ENCODE measurements at places on chromosomes 5 and 9.

- no peak for DNase-seq
These were observed 265.9 kb downstream of the ENC1 start for GRCh38 chr5:74374656-74375055.

DNA sequence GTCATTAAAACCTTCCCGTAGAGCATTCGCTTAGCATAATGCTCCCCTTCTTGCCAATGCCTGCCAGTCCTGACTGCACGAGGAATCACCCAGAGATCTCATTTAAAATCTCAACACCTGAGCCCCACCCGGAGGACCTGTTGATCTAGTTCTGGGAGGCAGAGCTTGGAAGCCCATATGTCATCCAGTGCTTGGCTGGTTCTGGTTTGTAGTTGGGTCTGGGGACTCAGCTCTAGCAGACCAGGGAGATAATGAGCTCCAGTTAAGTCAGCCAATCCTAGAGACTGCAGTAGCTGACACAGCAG, 131.8 kb upstream of the DAP start:
- DNase-seq, result no peak

DNA sequence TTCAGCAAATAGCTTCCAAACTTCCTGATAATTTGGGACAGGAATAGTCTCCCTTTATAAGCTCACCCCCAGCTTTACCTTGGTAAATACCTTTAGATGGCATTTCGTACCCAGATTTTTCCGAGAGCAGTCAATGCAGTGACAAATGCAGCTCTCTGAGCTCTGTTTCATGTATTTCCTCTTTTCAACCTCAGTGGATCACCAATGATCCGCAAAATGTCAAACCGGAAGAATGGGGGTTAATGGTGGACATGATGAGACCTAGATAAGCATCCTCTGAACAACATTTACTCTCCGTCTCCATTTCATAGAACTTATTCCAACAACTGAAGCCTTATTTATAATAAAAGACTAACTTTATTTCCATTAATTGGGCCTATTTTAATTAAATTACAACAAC, 227.3 kb downstream of the MCTP1 start:
- no peak for DNase-seq

GRCh38 chr5:153813901-153814300, 224.8 kb downstream of the FAM114A2 start:
- no peak for DNase-seq

DNA sequence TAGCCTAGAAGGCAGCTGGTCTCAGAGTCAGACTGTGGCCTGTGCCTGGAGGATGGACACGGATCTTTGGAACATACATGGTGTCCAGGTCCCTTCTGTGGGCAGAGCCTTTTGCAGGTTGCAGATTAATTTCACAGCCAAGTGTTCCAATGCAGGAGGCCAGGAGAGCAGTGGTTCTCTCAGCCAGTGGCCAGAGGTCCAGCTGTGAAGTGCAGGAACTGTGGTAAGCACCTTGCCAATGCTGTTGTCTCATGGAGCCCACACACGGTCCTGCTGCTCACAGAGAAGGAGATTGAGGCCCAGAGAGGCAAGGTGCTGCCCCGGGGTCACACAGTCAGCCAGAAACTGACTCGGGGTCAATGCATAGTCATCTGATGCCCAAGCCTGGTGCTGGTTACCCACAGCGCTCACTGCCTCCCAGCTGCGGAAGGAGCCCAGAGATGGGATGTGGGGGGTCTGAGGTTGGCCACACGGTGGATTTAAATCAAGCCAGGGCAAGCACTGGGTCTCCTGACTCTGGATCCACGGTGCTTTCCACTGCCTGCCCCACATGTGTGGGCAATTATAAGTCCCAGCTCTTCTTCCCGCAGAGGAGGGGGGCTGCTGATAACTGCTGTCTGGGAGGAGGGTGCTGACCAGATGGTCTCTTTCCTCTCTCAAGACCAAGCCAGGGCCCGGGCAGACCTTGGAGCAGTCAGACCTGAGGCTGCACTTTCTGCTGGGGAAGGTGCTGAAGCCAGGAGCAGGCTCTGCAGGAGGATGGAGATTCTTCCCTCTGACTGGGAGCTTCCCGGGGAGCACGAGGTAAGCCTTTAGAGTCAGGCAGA, 2.8 kb downstream of the PDGFRB start:
- DNase-seq, result no peak

DNA sequence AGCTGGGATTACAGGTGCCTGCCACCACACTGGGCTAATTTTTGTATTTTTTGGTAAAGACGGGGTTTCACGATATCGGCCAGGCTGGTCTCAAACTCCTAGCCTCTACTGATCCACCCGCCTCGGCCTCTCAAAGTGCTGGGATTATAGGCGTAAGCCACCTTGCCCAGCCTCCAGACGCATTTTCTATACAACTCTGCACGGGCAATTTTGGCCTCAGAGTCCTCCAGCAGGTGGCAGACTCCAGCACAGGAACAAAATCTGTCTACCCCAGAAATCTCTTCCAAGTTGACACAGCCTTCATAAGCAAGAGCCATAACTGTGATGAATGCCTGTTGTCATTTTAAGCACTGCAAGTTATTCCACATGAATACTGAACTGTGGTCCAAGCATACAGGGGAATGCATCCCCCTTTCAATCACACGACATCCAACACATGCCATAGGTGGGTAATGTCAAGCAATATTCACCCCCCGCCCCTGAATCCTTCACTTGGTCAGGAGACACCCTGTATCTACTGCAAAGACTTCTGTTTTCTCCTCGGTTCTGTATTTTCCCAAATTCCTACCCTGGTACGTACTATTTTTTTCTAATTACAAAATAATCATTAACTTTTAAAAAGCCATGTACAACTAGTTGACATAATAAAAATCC, 50.8 kb downstream of the ALDH7A1 start:
- no peak for DNase-seq

DNA sequence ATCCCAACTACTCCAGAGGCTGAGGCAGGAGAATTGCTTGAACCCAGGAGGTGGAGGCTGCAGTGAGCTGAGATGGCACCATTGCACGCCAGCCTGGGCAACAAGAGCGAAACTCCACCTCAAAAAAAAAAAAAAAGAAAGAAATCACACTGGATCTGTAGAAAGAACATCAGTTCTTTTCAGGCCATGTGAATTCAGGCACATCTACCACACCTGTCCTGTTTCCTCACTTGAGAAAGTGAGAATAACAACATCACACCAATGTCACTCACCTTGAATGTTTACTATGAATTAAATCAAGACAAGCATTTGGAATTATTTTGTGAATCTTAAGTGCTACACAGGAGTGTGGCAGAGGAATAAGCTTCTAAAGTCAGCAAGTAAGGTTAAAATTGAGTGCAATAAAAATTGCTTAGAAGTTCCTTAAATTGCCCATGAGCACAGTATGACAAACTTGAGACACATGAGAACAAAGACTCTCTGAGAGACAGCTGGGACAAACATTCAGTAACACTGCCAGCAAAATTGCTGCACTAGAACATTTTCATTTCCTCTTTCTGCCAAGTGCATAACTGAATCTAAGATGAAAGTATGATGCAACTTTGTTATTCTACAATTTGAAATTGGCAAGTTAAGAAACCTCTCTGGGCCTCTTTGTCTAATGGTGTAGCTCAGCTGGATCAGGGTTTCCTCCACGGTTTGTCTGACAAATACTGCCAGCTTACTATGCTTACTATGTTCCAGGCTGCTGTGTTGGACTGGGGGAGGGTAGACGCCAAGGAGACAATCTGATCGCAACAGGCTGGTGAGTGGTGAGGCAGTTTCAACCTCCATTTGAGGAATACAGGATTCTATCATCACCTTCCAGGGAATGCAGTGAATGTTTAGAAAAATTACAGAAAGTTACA, 1.9 kb upstream of the RIC1 start:
- peak; percentile 46 for DNase-seq

DNA sequence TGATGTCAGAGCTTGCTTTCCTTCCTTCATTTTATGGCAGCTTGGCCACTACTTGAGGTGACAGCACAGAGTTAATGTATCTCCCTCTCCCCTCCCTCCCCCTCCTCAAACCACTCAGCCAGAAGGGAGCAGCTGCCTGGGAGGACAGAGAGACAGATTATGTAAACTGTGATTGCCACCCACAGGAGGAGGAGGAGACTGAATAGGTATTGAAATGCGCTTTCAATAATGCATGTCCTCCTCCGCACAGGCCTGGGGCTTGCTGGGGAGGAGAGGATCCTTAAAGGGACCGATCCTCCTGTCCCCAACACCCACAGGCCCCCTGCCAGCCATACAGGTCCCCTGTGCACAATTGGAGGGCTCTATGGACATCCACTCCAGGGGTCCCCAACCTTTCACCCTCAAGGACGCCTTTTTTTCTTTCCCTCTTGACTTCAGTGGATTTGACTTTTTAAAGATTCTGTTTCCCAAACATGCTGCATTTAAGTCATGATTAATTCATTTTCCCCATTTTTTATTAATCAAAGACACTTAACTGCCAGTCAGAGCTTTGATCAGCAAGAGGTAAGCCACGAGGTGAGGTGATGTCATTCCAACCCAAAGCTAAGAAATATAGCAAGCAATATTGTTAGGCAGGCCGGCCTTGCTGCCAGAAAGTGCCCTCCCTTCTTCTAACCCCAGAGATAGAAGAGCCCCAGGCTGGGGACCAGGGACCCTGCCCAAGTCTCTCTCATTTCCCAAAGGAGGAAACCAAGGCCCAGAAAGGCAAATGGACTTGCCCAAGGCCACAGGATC, 47.5 kb upstream of the CPLX2 start:
- no peak for DNase-seq

- DNase-seq, result no peak
These were observed 297.0 kb downstream of the SH3GL2 start for GRCh38 chr9:17875886-17876285.

GRCh38 chr5:89236900-89237299, 353.9 kb upstream of the MEF2C start:
- no peak for DNase-seq

- no peak for DNase-seq
These were observed 716 bp downstream of the HARS1 start for GRCh38 chr5:140690376-140690932.

- DNase-seq, result peak; percentile 61
These were observed 29.8 kb upstream of the FBP1 start for GRCh38 chr9:94668928-94669729.

- DNase-seq, result no peak
These were observed 60.1 kb downstream of the PTPDC1 start for GRCh38 chr9:94144394-94144793.

GRCh38 chr5:140631831-140632365, 1.1 kb downstream of the CD14 start:
- no peak for DNase-seq

GRCh38 chr5:150144246-150144801, 11.3 kb downstream of the PDGFRB start:
- no peak for DNase-seq

DNA sequence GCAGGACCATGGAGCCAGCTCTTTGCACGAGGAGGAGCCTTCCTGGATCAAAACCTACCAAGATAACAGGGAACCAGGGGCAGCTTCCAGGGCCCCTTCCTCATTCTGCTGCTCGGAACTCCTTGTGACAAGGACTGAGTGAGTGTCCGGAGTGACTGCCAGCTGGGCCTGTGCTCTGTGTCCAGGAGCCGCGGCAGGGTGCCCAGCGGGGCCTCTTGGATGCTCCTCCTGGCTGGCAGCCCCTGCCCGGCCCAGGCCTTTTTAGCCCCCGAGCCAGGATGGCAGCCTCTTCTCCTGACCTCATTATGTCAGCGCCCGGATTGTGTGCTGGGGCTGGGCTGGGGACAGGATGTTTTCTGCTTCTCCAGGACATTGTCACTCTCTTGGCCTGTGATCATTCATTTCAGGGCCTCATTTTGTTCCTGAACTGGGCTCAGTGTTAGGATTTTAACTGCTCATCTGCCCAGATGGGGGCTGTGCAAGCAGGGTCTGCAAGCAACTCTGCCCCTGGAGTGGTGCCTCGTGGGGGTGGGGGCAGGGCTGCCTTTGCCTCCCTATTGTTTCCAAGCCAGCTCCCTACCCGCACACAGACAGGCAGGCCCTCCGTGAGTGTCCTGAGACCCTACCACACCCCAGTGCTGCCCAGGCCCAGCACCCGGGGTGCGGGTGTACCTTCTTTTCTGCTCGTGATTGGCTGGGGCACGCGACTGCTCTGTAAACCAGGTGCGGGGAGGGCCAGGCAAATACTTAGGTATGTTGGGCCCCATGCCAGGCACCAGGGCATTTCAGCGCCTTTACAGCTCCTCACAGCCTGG, 161.6 kb downstream of the COL23A1 start:
- peak; percentile 12 for DNase-seq

GRCh38 chr5:170986598-170986997, 124.8 kb downstream of the RANBP17 start:
- DNase-seq, result no peak

- no peak for DNase-seq
These were observed 93.9 kb upstream of the DMRT1 start for GRCh38 chr9:747567-747966.

DNA sequence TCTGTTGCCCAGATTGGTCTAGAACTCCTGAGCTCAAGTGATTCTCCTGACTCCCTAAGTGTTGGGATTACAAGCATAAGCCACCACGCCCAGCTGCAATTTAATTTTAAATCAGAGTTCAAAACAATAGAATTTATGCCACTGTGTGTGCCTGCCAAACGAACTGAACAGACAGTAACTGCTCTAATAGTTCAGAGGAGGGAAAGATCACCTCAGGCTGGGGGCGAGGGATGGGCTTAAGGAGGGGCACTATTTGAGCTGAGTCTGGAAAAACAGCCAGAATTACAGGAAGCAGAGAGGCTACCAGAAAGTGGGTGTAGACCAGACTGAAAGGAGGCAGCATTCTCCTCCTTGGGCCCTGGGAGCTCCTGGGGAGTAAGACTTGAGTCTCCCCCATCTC, 12.2 kb downstream of the NOL6 start:
- no peak for DNase-seq

DNA sequence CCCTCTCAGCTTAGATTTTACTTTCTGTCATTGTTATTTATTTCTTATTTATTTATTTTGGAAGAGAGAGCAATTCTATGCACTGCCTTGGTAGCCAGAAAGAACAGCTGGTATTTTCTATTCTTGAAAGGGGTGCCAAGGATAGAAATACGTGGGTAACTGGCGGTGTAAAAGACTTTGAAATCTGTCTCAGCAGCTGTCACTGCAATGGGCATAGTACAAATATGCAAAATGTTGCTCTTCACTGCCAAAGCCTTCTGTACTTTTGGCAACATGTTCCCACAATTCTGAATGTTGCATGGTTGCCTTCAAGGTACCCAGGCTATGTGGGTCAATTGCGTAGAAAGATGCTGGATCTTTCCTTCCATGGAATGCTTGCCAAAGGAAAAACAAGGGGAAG, 230.2 kb upstream of the EDIL3 start:
- DNase-seq, result no peak

DNA sequence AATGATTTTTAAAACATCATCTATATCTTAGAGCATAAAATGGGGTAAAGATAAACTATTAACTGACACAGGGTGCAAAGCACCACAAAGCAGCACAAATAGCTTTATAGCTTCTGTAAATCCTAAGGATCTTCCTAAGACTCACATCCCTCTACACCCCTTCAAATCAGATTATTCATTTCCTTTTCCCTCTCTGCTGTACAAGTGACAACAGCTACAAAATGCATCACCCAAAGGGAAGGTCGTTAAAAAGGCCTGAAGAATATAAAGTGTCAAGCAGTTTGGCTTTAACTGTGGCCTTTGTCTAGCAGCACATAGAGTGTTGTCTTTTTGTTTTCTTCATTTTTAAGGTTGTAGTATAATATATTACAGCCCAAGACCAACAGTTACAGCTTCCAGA, 422.1 kb downstream of the PDE4D start:
- no peak for DNase-seq
